Stimulated activated CD4-positive, alpha-beta T cell treated with anti-CD3 and anti-CD28 coated beads, TNF-alpha, amount 100 ng/mL, for 24 hours (primary cell): ENCODE measurements at places on chromosomes 11 and 22.

- DNase-seq, result no peak
These were observed 7.0 kb downstream of the MARK2 start for GRCh38 chr11:63845911-63846310.

DNA sequence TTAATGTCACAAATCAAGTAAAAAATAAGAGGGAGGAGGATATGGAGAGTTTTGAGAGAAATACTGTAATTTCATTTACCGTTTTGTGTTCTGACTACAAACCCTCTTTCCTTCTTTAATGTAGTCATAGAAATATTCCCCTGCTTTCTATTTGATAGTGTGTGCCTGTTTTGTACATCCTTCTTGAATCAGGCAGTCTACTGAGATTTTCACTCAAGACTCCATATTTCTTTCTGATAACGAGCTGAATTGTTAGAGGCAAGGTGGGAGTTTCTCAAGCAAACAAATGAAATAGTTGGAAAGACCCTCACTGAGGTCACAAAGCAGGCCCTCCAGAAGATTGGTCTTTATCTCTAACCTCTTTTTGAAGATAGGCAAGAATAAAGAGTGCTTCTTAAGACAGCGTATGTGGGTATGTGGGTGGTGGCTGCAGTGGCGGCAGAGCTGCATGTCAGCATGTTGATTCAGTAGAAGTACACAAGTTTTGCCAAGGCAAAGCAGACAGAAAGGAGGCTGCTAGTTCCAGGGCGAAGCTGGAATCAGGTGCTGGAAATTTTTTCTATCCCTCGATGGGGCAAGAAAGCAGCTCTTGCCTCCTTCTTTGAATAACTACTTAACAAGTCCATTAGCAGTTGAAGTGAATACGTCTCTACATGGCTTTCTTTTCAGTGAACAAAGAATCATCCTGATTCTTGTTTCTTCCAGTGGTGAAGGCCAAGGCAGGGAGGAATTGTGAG is 164.2 kb downstream of the FAM76B start:
- no peak for DNase-seq

- no peak for DNase-seq
These were observed 8.0 kb upstream of the PSMC3 start for GRCh38 chr11:47434011-47434786.

GRCh38 chr22:50691521-50691920 is 18.9 kb downstream of the SHANK3 start:
- DNase-seq, result no peak

DNA sequence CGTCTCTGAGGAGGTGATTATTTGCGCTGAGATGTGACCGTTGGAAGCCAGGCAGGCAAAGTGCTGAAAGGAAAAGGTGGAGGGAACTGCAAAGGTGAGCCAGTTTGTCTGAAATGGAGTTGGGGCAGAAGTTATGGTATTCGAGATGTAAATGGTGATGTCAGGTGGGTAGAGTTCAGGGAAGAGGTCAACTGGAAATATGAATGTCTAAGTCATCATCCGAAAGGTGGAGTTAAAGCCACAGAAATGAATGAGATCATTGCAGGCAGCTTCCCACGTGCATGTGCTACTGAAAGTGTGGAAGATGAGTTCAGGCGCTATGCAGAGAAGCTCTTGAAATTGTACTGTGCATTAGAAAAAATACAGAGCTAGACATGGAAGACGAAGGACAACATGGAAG is 2.2 kb upstream of the BPIFC start:
- DNase-seq, result no peak

DNA sequence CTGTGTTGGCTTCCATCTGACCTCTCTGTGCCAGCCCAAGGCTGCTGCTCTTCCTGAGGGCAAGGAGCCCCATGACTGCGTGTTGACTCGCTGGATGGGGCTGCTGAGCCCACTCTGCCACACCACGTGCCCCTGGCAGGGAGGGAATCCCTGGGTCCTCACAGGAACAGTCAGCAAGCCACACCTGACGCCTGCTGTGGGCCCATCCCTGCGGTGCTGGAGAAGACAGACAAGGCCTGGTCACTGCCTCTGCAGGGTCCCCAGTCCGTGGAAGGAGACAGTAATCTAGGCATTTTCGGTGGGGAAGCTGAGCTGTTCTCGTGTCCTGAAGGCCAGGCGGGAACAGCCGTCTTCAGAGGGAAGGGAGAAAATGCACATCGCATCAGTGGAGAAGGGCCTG is 10.6 kb upstream of the PPP6R3 start:
- no peak for DNase-seq

DNA sequence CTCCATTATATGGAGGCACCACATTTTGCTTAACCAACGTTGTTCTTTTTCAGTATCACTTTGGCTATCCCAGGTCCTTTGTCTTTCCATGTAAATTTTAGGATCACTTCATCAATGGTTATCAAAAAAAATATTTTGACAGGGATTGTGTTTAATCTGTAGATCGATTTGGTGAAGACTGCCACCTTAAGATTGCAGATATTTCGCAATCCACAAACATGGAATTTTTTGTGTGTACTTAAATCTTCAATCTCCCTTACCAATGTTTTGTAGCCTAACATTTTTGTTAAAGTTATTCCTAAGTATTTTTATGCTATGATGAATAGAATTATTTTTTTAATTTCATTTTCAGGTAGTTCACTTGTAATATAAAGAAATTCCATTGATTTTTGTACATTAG is 18.6 kb downstream of the PLAAT5 start:
- DNase-seq, result no peak

GRCh38 chr11:29124470-29124869 is 892.4 kb downstream of the KCNA4 start:
- no peak for DNase-seq

DNA sequence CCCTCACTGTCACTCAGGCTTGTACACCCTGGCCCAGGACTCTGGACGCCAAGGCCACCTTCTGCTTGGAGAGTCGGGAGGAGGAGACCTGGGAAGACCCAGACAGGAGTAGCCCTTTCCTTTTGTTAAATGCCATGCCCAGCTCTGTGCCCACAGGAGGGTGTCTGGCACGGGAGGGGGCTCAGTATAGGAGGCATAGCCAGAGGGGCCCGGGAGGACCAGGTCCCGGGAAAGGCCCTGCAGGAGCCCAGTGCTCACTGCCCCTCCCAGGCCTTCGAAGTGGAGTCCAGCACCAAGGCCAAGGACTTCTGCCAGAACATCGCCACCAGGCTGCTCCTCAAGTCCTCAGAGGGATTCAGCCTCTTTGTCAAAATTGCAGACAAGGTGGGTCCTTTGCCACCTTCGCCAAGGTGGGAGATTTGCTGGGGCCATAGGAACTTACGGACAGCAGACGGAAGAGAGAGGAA is 79.0 kb downstream of the MYO7A start:
- DNase-seq, result no peak

- no peak for DNase-seq
These were observed 70.3 kb downstream of the CCDC81 start for GRCh38 chr11:86444981-86445380.

GRCh38 chr11:13869398-13869886 is 93.1 kb upstream of the SPON1 start:
- no peak for DNase-seq

GRCh38 chr11:1920909-1921573 is 1.5 kb downstream of the TNNT3 start:
- DNase-seq, result no peak

- DNase-seq, result no peak
These were observed 57.5 kb downstream of the C22orf31 start for GRCh38 chr22:29003975-29004646.

DNA sequence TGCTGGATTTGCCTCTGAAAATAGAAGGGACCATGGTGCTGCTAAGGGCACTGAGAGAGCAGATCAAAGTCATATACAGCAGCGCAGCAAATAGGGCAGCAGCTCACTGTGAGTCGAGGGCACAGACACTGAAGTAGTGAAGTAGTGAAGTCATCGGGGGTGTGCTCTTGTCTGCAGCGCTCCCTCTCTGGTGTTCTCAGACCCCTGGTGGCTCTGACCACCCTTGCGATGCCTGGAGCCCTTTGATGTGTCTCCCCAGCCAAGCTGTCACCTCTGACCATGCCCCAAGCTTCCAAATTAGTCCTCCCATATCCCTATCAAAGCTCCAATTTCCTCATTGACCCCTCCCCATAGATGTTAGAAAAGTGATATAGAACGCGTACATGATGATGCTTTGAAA is 27.7 kb upstream of the EIF3M start:
- DNase-seq, result no peak

GRCh38 chr22:25369041-25369440 is 149.6 kb downstream of the CRYBB2 start:
- DNase-seq, result no peak

- DNase-seq, result peak; percentile 25
These were observed 27.6 kb downstream of the PLEKHA7 start for GRCh38 chr11:16986434-16987204.

DNA sequence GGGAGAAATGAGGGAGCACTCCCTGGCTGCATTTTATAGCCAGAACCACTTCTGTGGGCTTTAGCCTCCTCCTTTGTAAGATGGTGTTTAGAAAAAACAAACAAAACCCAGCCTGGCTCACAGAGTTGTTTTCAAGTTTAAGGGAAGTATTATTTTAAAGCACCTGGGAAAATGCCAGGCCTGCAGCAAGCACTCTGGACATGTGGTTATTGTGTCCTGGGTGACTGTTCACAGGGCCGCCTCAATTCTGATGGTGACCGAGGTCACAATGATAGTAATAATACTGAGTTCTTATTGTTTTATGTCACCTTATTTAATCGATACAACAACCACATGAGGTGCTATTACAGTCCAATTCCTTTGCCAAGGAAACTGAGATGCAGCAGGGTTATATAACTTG is 20.7 kb upstream of the SLC22A12 start:
- no peak for DNase-seq

DNA sequence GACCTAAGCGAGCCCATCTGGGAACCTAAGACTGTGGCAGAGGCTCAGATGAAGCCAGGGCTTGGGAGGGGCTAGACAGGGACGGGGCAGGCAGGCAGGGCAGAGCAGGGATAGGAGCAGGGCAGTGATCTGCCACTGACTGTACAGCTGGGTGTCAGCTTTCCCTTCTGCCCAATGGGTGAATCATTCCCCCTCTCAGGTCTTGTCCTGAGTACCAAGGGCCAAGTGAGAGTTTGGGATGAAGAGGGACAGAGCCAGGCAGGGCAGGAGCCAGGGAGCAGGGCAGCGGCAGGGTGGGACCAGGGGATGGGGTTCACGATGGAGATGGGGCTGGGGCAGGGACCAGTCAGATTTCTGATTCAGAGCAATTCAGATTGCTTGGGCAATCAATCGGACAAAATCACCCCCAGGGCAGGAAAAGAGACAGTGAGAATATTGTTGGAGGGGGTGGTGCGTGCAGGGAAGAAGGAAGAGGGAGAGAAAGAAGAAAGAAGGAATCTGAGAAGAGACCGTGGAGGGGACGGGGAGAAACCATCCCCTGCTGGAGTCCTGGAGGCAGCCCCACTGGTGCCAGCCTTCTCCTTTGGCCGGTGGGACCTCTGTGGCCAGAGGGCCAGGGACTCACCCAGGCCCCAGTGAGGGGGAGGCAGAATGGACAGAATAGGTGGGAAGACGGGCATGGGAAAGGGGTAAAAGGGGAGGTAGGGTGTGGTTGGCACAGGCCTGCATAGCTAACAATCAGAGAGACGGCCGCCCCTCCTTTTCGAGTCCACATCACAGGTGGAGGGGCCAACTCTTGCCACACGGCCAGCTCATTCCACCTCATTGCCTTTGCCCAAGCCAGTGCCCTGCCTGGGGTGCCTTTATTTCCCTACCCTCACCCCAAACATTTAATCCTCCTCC is 47.2 kb downstream of the CYTH4 start:
- no peak for DNase-seq

- DNase-seq, result no peak
These were observed 125.5 kb downstream of the SIK3 start for GRCh38 chr11:116972691-116973090.

GRCh38 chr11:21794306-21794705 is 398.6 kb upstream of the ANO5 start:
- DNase-seq, result no peak

DNA sequence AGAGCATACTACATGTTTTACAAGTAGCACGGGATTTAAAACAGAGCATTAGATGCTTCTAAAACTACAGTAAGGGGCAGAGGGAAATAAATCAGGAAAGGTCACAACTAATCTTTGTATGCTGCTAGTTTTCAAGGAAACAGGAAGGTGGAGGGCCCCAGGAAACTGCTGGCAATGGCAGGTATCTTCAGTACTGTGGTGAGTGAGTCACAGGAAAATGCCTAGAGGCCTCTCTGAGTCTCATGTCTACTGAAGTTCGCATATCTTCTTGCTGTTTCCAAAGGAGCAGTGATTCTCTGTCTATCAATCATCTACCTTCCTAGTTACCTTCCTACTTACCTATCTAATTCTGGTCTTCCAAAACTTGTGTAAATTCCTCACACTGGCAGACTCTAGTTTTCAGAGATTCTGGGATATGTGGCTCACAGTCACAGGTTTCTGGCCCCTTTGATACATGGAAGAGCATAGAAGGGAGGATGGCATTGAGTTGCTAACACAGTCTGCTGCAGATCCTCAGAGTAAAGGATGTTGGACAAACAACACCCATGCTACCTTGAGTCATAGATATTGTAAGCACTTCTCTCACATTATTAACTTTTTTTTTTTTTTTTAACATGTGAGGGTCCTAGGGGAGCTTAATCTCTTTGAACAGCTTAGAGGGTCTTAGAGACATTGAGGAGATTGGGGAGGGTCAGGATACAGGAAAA is 58.8 kb upstream of the SYN3 start:
- DNase-seq, result no peak

- DNase-seq, result peak; percentile 79
These were observed 13.0 kb upstream of the CYB5R3 start for GRCh38 chr22:42661985-42662831.

- DNase-seq, result no peak
These were observed 115.6 kb downstream of the SGSM3 start for GRCh38 chr22:40485813-40486667.

DNA sequence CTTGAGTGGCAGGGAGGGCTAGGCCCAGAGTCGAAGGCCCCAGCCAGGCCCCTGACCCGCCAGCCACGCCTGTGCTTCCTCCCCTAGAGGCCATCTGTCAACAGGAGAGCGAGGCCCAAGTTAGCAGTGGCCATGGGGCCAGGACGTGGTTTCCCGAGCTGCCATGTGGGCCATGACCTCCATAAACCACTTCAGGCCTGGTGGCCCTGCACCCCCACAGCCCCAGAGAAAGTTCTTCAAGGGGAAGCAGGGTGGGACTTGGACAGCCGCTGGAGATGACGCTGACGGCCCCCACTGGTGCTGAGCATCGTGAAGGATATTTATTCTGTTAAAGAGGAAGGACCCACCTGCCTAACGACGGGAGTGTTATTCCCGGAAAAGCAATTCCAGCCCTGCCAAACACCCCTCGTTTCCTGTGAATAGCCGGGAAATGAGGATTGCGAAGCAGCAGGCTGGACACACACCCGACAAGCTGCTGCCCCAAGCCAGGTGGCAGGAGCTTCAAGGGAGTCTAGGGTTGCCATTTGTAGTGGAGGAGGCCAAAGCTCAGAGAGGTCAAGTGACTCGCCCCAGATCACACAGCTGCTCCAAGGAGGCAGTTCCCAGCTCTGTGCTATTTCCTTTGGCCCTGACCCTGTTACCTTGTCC is 12.8 kb downstream of the PRR5 start:
- DNase-seq, result no peak

DNA sequence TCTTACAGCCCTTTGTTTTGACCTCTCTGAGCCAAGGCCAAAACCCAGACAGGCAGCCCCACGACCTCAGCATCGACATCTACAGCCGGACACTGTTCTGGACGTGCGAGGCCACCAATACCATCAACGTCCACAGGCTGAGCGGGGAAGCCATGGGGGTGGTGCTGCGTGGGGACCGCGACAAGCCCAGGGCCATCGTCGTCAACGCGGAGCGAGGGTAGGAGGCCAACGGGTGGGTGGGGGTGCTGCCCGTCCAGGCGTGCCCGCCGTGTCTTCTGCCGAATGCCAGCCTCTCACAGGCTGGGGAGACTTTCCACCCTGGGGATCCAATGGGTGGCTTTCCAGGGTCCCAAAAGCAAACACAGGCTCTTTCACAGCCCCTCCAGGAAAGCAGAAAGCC is 37.1 kb upstream of the PPP6R3 start:
- DNase-seq, result no peak
